Right lobe of liver (tissue), 6 donors: ENCODE measurements at places on chromosomes 7 and 10. TPM values are rescaled to one million over a fixed set of nuclear protein-coding genes. Genes with fewer than 3 reads are reported as not detected.
A peak's percentile ranks its signal among the peaks of the same experiment; 100 is the strongest.

Gene FGFR2
- total RNA-seq, result 24.9 TPM

Gene CALML3
- total RNA-seq, result 0.22 TPM

Gene PRPS1L1
- total RNA-seq, result not detected

Gene HPSE2
- total RNA-seq, result not detected

Gene MRPS33
- total RNA-seq, result 31.1 TPM

Gene ADARB2
- 0.68 TPM for total RNA-seq

Gene DKK1
- total RNA-seq, result not detected

Gene SPACDR
- not detected for total RNA-seq

Gene CD36
- total RNA-seq, result 43.7 TPM

- no peak for DNase-seq
Measured at GRCh38 chr7:47506382-47507339, 75.2 kb downstream of the TNS3 start.

GRCh38 chr7:90706072-90706716 lies 110.1 kb downstream of the CDK14 start:
- DNase-seq, result no peak

DNA sequence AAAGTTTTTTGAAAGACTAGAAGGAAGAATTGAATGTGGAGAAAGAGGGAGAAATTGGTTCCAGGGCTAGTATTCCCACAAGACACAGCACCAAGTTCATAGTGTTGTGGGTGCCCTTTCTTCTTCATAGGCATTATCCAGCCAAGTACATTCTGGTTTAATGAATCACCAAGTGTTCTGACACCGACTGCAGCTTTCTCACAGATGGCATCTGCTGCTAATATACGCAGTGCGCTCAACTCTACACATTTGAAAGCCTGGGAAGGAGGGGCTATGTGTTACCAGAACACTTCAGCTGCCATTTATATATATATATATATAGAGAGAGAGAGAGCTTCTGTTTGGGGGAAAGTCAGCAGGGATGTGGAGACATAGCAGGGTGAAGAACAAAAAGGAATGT lies 1168.4 kb downstream of the GATA3 start:
- no peak for DNase-seq

- DNase-seq, result no peak
Measured at GRCh38 chr10:32987172-32987571, 29.1 kb upstream of the ITGB1 start.

DNA sequence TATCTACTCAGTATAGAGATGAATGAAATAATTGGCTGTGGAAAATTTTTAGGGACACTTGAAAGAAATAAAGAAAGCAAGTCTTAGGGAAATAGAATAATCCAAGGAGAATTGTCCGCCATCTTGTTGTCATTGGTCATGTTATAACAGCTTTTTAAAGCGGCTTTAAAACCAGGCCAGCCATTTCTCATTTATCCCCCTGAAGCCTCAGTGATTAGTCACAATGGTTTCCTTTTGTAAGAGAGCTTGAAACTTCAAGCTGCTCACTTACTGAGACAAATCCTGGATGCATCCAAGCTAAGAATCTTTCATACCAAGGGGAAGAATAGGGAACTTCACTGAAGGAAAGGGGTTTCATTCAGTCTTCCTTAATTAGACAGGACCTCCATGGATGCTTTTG lies 67.9 kb downstream of the SGCE start:
- DNase-seq, result no peak

DNA sequence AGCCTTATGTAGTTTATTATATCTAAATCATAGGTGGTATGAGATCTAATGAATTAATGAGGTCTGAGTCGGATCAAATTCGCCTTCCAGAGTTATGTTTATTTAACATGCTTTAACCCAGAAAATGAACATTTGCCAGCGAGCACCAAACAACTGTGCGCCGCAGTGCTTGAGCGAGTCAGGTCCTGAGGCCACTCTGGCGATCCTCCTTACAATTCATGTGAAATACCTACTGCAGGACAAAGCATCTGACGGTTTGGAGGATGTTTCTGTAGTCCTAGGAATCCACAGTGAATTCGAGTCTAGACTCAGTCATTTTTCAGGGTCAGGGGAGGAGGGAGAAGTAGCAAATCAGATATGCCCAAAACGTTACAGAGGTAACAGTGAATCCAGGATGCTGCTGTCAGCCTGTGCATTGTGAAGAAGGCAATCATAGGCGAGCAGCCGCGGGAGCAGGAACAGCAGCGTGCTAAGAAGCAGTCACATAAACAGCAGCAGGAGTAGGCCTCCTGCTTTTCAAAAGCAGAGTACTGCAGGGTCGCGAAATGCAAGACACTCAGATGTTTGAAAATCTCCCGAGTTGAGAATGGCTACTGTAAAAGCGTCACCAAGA lies 120.2 kb downstream of the CACNB2 start:
- DNase-seq, result no peak

DNA sequence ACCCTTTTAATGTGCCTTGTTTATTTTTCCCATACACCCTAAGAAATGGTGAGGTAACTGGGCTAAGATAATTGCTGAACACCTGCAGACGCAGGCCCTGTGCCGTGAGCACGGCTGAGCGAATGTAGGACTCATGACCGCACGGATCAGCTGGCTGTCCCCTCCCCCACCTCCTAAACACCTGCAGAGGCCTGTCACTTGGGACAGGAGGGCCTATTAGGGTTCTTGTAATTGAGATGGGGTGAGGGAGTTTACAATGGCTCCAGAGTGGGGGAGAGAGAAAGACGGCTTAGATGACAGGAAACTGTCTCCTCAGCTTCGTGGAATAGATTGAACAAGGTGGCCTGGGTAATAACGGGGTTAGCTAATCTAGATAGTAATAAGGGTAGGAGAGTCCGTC lies 291.7 kb upstream of the HABP2 start:
- no peak for DNase-seq

DNA sequence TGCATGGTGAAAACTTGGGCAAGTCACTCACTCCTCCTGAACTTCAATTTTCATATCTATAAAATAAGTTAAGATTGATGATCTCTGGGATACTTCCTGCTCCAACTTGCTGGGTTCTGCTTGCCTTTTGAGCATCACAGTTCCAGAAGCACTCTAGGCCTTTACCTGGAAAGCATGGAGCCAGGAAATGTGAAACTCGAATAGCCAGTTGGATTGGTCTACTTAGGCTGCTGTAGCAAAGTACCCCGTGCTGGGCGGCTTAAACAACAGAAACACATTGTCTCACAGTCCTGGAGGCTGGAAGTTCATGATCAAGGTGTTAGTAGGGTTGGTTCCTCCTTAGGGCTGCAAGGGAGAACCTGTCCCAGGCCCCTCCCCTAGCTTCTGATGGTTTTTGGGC lies 64.5 kb downstream of the NAMPT start:
- no peak for DNase-seq

DNA sequence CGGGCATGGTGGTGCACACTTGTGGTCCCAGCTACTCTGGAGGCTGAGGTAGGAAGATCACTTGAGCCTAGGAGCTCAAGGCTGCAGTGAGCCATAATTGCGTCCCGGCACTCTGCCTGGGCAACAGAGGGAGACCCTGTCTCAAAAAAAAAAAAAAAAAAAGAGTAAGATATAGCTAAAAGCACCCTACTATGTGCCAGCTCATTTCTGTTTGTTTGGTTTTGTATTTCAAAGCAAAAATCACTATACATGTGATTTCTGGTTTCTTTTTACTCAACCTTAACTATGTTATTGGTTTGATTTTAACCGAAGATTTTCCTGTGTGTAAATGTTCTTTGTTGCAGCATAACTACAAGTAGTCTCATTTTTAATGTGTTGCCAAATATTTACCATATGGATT lies 66.5 kb upstream of the RSBN1L start:
- no peak for DNase-seq

GRCh38 chr7:55409482-55410225 lies 44.5 kb downstream of the LANCL2 start:
- DNase-seq, result no peak

GRCh38 chr7:141001122-141001521 lies 13.6 kb downstream of the MRPS33 start:
- no peak for DNase-seq

DNA sequence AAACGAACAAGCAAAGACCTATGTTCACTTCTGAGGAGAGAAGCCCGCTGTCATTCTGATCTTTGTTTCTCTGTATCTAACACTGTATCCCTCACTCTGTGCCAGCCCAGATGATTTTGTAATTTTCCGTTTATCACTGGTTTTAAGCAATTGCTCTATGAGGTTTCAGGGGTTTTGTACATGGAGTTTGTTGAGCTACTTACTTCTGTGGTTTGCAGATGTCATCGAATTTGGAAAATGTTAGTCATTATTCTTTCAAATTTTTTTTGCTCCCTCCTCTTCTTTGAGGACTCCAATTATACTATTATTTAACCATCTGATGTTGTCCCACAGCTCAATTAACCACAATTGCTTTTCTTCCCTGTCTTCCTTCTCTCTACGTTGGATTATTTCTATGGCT lies 650.9 kb upstream of the IGFBP3 start:
- DNase-seq, result no peak

GRCh38 chr7:8436965-8437364 lies 3.6 kb downstream of the NXPH1 start:
- peak; percentile 58 for DNase-seq

DNA sequence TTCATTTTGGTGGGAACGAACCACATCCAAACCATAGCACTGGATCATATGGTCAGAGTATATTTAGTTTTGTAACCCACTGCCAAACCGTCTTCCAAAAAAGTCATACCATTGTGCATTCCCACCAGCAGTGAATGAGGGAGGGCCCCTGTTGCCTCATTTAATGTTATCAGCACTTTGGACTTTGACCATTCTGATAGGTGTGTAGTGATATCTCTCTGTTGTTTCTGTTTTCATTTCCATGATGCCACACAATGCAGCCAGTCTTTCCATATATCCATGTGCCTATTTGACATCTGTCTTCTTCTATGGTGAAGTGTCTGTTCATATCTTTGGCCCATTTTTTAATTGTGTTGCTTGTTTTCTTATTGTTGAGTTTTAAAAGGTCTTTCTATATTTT lies 105.0 kb upstream of the PPP2R2D start:
- DNase-seq, result no peak

- DNase-seq, result no peak
Measured at GRCh38 chr10:124079864-124080263, 13.5 kb downstream of the CHST15 start.

DNA sequence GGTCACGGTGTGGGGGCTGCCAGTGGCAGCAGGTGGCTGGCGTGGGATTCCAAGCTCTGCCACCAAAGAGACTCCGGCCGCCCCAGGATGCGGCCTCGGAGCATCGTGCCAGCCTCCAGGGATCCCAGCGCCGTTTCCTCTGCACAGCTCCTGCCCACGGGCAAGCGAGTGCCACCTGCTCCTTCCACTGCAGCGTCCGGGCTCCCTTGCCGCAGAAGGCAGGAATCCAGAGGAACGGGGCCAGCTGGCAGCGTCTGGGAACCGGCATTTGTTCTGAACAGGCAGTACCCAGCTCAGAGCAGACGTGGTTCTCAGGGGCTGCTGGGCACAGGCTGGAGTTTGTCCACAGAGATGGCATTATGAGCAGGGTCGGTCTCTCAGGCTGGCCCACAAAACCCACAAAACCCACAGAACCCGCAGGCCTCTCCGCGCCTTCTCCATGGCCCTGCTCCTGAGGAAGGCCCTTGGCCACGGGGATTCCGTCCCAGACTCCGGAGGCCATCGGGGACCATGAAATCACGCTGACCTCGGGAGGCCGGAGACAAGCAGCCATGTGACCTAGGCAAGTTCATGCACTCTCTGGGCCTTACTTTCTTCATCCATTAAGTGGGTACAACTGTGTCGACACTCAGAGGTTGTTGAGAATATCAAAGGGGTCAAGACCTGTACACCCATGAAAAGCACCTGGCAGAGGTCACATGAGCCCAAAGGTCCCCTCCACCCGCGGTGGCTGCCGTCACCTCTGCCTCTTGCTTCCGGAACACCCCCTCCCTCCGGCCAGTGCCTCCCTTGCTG lies 72.1 kb upstream of the TNRC18 start:
- peak; percentile 90 for DNase-seq

DNA sequence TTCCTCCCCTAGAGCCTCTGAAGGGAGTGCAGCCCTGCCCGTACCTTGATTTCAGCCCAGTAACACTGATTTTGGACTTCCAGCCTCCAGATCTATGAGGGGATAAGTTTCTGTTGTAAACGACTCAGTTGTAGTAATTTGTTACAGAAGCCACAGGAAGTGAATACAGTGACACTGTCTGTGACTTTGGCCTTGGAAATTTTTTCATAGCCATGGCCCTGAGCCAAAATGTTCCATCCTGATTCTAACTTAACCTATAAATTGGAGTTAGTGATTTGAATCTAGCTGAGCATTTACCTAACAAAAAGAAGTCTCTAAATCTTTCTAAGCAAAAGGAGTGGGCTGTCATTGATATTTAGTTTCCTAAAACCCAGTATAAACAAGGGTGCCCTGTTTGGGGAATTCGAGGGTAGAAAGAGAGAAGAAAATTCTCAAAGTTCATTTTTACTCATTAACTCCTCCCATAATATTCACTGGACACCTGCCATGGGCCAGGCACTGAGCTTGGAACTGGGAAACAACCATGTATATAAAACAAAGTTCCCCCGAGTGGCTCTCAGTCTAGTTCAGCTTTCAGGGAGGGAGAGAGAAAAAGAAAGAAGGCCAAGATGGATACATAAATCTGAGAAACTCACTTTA lies 162.3 kb downstream of the SKIDA1 start:
- DNase-seq, result no peak

DNA sequence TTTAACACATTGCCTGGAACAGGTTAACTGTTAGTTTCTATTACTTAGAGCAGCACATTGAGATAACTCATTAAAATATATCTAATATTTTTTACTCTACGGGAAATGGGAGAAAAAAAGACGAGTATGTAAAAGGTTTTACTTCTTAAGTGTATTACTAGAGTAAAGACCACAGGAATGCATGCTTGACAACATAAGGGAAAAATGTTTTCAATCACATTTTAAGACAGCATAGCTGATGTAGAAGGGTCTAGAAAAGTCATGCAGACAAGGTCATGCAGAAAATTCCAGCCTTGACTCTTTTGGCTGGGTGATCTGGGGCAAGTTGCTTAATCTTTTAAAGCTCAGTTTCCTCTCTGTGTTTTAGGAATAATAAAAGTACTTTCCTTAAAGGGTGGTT lies 806.2 kb downstream of the CNTNAP2 start:
- DNase-seq, result no peak

DNA sequence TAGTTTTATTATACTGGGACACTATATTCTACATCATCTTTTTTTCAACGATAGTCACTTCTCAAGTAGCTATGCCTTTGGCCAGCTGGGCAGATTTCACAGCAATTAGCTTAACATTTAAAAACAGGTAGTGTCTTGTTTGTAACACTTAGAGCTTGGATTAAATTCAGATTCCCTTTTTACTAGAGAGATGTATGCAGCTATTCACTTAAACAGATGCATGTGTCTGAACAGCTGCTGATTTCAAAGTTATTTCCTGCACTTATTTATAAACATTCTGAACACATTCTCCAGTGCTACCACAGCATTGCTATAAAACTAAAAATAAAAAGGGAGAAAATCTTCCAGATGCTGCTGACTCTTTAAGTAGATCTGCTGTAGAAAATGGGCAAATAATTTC lies 637.2 kb downstream of the POM121L12 start:
- DNase-seq, result no peak

GRCh38 chr7:13850185-13850752 lies 139.2 kb downstream of the ETV1 start:
- DNase-seq, result no peak
